ENCODE measurements at places on chromosomes 12 and 14.

DNA sequence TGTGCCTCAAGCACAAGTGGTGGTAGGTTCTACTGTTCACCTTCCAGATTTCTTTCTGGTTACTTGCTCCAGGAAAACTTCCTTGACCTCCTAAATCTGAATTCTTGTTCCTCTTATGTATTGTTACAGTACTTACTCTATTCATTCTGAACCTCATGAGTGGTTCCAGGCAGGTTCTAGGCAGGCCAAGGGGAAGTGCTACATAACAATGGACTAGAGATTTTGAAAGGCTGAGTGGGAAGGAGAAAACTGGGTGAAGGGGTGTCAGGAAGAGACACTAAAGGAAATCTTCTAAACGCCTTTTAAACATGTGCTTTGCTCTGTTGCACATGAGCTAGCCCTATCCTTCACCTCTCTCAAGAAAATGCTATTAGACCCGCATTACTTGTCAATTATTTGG is 1.6 kb downstream of the YARS2 start:
- DNase-seq: no peak

- DNase-seq: peak; percentile 45
Measured at GRCh38 chr12:117836999-117837736, 131.6 kb downstream of the KSR2 start.

GRCh38 chr12:9404031-9404430 is 195.8 kb upstream of the PZP start:
- DNase-seq: no peak

- no peak for DNase-seq
Measured at GRCh38 chr12:99722690-99723486, 75.3 kb downstream of the GARIN6 start.

GRCh38 chr12:106645074-106645421 is 62.2 kb downstream of the RFX4 start:
- DNase-seq: no peak

DNA sequence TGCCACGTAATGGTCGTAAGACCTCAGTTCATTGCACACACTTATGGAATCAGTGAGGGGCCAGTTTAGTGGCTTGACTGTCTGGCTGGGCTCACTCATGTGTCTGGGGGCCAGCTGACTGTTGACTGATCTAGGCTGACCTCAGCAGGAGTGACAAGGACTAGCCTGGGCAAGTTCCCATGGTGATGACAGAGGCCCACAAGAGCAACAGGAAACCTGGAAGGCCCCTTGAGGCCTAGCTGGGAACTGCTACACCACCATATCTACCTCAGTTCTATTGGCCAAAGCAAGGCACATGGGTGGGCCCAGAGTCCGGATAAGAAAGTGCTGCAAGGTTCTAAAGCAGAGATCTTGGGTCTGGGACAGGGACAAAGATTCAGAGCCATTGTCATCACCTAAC is 21.3 kb upstream of the RFLNA start:
- DNase-seq: no peak

GRCh38 chr12:118334241-118334640 is 38.5 kb downstream of the TAOK3 start:
- no peak for DNase-seq

GRCh38 chr14:39841088-39841487 is 408.9 kb upstream of the FBXO33 start:
- no peak for DNase-seq

GRCh38 chr14:94562941-94563883 is 2.0 kb downstream of the SERPINA4 start:
- DNase-seq: no peak

DNA sequence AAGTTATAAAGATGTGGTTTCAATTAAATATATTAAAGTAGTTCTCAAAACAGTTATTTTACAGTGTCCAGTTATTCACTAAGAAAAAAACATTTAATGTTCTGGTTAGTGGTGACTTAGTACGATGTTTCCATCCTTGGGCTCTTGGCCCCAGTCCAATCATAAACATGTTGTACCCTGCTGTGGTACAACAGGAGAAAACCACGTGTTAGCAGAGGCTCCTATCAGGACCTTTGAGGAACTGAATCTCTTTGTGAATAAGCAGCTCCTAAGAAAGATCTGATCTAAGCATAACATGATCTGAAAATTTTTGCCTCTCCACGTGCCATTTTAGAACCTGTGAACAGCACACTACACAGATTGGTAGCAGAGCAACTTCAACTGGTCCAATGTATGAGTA is 234.0 kb downstream of the SYT1 start:
- DNase-seq: no peak

DNA sequence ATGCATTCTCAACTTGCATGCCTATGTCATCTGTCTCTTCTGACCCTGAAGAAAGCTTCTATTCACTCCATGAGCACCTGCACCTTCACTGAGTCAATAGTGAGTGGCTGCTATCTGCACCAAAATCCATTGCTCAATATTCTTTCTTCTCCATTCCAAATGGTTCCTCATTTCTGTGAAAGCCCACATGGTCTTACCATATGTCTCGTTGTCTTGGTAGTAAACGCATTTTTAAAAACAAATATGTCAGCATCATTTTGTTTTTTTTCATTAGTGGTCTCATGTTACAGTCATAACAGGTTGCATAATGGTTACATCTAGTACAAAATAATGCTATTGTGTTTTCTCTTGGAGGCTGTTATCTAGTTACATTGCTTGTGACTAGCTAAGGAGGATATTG is 106.9 kb upstream of the CPM start:
- no peak for DNase-seq

GRCh38 chr12:56146492-56147460 is 5.6 kb upstream of the MYL6B start:
- no peak for DNase-seq

- DNase-seq: no peak
Measured at GRCh38 chr12:81683881-81684280, 75.3 kb downstream of the PPFIA2 start.

DNA sequence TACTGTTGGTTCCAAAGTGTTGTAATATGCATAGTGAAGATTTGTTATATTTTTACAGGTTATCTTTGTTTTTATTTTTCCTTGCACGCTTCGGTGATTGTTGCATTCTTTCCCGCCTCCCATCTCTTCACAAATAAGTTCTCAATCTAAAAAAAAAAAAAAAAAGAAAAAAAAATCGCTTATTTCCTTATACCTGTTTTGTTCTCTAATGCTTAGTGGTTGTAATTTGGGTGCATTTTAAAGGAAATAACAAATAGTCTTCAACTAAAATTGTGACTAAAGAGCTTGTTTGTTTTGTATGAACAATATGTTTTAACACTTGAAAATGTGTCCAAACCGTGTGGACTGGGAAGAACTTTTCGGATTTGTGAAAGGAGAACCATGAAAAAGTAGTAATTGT is 1.5 kb downstream of the CAND1 start:
- no peak for DNase-seq

DNA sequence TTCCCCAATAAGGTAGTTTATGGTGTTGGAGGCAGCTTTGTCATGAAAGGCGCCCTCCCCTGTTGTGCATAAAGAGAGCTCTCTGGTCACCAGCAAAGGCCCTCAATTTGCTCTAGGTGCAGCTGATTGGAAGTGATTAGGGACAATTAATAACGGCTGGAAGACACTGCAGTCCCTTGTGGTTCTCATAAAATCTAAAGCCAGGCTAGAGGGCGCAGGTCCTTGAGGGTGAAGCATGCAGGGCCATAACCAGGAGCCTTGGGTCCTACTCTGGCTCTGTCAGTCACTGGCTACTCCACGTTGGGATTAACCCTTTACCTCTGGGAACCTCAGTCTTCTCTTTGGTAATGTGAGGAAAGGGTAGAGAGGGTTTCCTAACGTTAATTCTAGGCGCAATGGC is 1.9 kb downstream of the DAAM1 start:
- no peak for DNase-seq

- no peak for DNase-seq
Measured at GRCh38 chr14:31716208-31716607, 155.0 kb downstream of the NUBPL start.

- DNase-seq: no peak
Measured at GRCh38 chr12:24522736-24523135, 426.2 kb downstream of the BCAT1 start.

GRCh38 chr12:18264581-18265075 is 3.3 kb downstream of the PIK3C2G start:
- DNase-seq: no peak

GRCh38 chr12:48279601-48280000 is 71.1 kb downstream of the ZNF641 start:
- no peak for DNase-seq

DNA sequence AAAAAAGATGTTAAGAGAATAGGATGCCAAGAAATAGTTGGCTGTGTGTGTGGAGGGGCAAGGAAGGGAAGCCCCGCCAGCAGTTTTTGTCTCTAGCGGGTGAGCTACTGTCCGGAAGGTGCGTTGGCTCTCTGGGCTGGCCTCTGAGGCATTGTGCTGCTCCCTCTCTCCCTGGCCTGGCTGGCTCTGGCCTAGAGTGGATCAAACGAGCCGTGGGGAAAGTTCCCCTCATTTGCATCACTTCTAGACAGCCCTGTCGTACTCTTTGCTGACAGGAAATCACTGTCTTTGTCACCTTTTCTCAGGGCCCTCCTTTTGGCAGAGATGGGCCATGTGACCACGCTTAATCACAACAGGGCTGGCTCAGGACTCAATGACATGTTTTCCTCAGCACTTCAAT is 236.1 kb upstream of the NPAS3 start:
- DNase-seq: no peak

DNA sequence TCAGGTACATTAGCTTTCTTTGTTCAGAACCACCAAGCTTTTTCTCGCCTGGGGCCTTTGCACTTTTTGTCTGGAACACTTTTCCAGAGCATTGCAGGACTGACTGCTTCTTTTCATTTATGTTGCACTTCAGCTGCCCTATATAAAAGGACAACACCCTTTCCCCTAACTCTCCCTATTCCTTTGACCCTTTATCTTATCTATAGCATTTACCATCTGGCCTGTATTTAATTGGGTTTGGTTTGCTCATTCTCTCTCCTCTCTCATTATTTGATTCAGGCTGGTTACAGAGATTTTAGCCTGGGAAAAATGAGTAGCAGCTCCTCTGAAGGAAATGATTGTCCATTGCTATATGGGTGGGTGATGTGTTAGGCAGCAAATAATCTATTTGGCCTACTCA is 165.4 kb downstream of the KICS2 start:
- DNase-seq: no peak

- no peak for DNase-seq
Measured at GRCh38 chr14:77372304-77372841, 4.5 kb downstream of the TMED8 start.

DNA sequence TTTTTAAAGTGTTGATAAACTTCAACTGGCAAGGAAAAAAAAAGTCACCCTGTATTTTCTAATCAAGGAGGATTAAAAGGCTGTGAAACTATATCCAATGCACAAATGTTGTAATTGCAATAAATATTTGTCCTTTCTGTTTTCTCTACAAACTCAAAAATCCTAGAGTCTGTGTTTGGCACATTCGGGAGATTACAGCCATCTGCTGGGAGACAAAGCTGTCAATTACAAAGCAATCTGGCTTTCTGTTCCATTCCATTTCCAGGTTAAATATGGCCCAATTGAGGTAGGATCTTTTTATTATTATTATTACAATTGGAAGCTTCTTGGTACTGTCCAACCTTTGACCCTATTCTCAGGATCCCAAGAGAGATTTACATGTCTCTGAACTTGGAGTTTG is 295.9 kb downstream of the DIO2 start:
- DNase-seq: no peak

DNA sequence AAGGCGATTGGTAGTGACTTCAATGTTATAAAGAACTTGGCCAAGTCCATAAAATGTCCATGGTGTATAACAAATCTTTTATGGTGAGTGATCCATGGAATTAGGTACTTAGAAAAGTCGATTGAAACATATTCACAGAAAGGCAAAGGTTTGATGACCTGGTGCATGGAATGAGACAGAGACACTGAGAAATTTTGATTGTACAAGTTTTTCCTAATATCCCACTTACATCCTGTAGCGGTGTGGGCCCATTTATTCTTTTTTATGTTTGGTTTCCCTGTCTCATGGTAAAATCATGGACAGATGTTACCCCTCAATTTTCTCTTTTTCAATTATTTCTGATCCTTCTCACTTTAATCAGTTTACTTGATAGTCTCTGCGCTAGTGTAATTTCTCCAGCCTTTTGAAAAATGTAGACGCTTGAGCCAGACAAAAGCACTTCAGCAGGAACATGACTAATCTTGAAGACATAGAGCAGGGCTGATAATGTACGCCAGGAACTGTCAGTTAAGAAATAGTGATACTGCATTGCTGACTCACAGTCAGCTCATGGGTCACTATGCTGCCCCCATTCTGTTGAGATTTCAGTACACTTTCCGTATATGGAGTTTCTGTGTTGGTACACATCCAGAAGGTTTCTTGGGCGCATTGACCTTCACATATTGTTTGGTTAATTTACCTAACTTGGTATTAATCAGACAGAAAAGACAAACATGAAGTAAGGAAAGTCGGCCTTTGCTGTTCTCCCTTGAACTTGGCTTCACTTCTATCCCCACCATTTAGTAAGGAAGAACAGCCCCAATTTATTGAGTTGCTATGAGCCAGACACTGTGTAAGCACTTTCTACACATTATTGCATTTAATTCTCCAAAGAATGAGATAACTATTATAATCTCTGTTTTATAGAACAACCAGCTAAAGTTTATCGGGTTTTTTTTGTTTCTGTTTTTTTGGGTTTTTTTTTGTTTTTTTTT is 841.7 kb downstream of the DIO2 start:
- no peak for DNase-seq

DNA sequence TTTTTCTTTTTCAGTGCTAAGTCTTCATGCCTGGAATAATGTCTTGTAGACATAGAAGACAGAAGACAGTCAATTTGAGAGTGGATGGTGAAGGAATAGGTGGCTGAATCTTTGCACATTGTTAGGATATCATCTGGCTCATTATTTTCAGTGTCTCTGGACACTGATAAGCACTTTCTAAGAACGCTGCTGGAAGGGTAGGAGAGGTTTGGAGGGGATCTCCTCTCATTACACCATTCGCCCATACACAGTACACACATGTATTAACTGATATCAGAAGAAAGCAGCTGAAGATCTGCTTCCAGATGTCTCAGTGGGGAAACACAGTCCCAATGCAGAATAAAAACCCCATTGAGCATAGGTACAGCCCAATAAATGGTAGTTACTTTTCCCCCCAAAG is 461.1 kb upstream of the DCN start:
- no peak for DNase-seq

All from T-cell (primary cell).